MG63 (cell line): ENCODE measurements at places on chromosomes 6 and 20.
A peak's percentile ranks its signal among the peaks of the same experiment; 100 is the strongest.

DNA sequence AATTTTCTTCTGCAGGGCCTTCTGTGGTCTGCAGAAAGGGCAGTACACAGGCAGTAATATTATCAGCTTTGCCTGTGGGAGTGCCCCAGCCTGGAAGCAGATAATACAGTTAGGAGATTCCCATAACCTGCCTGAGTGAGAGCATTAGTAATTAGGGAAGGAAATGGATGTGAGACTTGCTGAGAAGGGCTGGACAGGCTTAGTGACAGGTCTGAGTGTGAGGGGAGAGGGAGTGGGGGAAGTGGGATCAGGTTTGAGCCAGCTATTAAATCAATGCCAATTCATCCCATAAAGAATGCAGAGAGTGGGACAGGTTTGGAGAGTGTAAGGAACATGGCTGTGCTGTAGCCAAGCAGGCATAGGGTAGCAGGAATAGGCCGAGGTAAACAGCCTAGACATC, 10.1 kb upstream of the CFAP206 start:
- no peak for DNase-seq

DNA sequence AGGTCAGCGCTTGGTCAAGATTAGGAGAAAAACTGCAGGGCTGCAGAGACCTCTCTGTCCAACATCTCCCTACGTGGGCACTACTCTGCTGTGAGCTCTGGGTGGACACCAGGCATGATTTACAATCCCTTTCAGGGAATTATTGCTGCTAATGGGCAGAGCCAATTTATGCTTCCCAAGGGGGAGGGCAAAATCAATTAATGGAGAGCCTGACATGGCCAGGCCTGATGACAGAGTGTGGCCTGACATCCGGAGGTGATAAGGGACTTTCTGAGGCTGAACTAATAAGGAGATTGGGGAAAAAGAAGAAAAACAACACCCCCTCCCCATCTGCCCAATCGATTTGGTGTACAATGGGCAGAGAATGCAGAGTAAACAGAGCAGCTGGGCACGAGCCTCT, 5.0 kb upstream of the KCNK16 start:
- DNase-seq = no peak

DNA sequence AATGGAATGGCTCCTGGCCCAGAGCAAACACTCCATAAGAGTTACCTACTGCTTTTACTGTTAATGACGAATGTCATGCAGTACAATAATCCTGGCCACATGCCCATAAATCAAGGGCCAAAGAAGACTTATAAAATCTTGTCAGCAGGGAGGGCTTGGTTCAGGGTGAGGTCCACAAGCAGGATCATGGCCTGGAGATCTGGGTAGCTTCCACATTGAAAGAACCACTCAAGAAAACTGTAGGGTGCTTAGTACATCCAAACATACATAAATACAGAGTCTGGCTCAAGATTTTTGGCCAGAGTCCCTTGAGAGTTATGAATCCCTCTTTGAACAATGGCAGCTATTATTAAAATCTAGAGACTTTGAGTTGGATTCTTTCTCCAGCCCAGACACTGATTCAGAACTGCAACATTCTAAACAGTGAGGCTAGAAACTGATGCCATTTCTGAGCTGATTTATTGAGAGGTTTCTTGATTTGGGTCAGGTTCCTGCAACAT, 188.7 kb downstream of the CDC5L start:
- peak; percentile 62 for DNase-seq

DNA sequence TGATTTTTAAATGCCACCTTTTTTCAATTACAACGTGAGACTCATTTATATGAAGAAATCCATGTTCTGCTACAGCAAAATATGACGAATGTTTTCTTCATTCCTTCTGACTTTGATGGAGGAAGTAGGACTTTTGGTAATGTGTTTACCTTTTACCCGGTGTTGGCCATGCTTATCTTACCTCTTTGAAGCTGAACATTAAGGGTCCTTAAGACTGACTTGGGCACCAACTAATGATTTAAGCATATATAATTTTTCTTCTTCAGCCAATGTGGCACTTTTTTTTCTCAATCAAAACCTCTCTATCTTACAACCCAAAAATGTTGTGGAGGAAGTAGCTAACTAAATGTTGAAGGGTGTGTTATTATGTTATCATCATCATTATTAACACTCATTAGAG, 337.5 kb downstream of the EPHA7 start:
- DNase-seq = no peak

- peak; percentile 64 for DNase-seq
Observed at GRCh38 chr6:16982807-16983206, 119.0 kb upstream of the STMND1 start.

- DNase-seq = no peak
Observed at GRCh38 chr6:1581120-1581991, 28.4 kb upstream of the FOXC1 start.

- DNase-seq = no peak
Observed at GRCh38 chr20:13305284-13305683, 84.2 kb downstream of the ISM1 start.

DNA sequence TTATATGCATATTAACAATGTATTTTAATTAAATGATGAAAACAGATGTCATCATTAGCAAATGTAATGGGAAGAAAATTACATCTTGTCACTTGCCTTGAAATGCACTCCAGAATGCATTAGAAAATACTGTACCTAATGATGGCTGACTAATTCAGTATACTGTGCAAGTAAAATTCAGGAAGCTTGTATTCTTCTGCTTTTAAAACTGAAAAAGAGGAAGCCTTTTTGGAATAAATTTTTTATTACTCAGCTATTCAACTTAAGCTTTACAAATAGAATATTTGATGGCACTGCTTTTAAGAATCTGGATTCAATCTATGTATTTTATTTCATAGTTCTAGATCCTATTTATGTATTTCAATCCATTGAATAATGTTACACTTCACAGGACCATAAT, 195.5 kb downstream of the RIMS1 start:
- DNase-seq = no peak

- peak; percentile 66 for DNase-seq
Observed at GRCh38 chr6:3750317-3751076, 1.0 kb downstream of the PXDC1 start.

DNA sequence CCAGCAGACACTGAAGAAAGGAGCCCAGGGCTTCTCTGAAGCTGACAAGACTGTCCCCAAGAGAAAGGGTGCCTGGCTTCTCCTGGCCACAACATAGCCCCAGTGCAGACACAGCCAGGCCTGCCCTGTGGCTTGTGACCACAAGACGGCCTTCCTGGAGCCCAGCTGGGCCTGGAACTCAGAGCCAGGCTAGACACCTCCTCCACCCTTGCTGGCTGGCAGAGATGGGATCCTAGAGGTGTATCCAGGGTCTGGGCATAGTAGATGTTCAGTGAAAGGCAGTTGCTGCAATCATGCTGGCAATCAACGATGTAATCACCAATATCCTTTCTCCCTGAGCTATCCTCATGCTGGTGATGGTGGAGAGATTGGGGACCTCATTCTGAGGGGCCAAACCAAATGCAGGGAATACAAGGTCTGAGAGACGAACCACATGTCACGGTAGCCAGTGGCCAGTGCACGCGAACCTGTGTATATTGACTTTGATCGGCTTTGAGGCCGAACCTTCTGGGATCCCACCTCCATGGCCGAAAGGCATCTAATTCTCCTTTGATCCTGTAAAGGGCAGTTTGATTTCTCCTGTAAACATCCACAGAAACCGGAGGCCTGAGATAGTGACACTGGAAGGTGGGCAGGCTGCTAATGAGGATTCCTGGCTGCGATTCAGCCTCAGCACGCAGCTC, 115.2 kb downstream of the PSMB1 start:
- DNase-seq = peak; percentile 44

- DNase-seq = no peak
Observed at GRCh38 chr6:90140683-90141082, 156.0 kb downstream of the BACH2 start.

- DNase-seq = no peak
Observed at GRCh38 chr20:10713161-10713560, 39.4 kb upstream of the JAG1 start.

DNA sequence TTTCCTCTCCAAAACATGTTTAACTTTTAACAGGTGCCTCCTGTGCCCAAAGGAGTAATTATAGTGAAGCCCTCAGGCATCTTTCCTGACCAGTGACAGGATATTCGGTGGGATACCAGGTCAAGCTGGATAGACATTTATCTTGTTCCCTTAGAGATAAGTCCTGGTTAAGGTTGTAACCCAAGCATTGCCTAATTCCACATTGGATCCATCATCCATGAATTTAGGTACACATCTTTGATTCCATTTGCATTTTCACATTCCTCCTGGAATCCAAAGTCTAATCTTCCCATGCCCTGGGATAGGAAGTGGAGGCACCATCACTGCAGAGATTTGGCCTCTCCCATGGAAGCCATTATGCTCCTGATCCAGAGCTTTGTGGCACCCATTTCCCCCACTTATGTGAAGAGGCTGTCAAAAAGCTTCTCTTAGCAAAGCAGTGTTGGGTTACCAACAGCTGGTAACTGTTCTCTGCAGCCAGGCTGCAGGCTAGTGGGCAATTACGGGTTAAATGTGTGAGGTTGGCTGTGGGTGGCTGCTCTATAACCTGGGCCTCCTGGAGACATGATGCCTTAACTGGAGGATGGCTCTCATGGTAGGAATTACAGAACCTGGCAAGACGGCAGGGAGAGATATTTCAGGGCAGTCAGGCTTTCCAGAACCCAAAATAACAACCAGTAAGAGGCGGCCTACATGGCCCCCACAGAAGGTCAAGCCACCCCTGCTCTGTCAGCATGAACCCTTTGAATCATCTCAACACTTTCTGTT, 96.9 kb upstream of the VGLL2 start:
- no peak for DNase-seq

DNA sequence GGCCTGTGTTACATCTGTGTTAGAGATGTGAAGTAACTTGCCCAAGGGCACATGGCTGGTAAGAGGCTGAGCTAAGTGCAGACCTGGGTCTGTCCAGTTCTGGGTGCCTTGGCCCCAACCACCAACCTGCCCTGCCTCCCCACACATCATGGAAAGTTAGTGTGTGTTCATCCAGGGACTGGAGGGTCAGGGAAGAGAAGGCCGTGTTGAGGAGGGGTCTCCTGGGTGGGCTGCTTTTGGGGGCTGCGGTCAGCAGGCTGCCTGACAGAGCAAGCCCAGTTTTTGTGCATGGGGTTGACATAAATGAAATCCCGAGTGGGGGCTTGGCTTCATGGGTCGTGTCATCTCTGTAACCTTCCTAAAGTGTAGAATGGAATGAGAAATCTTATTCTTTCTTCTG, 10.9 kb downstream of the PYGB start:
- DNase-seq = no peak

GRCh38 chr6:142289687-142290086, 12.1 kb upstream of the ADGRG6 start:
- DNase-seq = no peak

- no peak for DNase-seq
Observed at GRCh38 chr6:80098392-80098791, 8.1 kb upstream of the BCKDHB start.

DNA sequence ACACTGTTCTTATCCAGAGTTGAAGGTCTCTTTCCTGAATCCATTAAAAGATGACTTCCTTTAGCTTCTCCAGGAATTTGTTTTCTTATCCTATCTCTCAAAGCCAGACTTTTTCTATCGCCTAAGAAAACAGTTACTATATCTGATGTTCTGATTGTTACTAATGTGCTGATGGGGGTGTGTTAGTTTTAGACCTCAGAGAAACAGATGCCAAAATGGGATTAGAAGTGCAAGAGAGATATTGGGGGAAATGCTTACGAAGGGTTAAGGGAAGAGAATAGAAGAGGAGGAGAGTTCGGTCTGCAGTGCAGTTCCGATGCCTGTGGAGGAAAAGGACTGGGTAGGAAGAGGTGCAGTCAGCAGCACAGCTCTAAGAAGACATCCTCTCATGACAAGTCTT, 35.7 kb upstream of the ADGRG6 start:
- DNase-seq = no peak

DNA sequence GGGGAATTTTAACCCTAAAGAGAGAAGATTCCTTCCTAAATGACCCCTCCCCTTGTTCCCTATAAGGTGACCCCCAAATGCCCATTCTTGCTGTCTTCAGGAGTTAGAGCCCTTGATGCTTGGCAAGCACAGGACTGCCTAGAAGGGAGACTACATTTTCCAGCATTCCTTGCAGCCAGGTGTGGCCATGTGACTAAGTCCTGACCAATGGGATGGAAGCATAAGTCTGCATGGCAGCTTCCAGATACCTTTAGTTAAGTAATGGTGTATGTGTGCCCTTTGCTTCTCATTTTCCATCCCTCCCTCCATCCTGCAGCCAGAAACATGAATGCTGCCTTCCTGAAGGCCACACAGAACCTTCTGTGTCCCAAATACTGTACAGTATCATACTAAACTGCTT, 5.5 kb downstream of the BFSP1 start:
- DNase-seq = no peak

DNA sequence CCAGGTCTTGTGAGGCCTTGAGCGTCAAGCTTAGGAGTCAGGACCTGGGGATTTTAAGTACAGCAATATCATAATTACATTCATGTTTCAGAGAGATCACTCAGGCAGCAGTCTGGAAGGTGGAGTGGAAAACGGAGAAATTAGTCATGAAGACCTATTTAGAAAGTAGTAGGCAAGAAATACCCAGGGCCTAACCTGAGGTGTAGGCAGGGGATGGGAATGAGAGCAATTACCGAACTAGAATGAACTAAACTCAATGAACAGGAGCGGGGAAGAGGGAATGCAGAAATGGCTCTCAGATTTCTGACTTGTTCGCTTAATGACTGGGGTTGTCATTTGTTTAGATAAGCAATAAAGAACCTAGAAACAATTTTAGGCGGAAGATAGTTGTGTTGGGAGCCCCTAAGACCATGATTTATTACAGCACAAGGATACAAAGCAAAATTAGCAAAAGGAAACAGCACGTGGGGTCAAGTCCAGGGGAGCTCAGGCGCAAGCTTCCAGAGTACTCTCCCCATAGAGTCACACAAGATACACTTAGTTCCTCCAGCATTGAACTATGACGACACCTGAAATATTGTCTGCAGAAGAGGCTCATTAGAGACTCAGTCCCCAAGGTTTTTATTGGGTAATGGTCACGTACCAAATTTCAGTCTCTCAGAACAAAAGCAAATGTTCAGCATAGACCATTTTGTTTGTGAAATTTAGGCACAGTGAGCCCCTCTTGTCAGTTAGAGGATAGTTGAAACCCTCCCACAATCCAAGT, 178.8 kb upstream of the AKAP12 start:
- no peak for DNase-seq

DNA sequence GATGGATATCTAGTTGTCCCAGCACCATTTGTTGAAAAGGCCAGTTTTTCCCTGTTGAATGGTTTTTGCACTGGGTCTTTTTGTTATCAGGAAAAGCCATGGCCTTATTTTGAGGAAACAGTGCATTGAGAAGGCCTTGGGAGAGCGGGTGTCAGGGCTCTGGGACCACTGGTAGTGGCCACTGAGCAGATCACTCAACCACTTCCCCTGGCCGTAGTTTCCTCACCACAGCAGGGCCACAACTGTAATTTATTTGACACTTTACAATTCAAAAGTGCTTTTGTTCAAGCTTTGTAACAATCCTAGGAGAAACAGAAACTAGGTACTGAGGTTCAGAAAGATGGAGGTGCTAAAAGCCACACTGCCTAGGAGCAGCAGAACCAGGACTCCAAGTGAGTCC, 281.8 kb downstream of the GMDS start:
- no peak for DNase-seq

GRCh38 chr20:55569084-55569483, 436.2 kb downstream of the CBLN4 start:
- no peak for DNase-seq
